MCF 10A (cell line): ENCODE measurements at places on chromosomes 6 and 20.
A peak's percentile ranks its signal among the peaks of the same experiment; 100 is the strongest.

DNA sequence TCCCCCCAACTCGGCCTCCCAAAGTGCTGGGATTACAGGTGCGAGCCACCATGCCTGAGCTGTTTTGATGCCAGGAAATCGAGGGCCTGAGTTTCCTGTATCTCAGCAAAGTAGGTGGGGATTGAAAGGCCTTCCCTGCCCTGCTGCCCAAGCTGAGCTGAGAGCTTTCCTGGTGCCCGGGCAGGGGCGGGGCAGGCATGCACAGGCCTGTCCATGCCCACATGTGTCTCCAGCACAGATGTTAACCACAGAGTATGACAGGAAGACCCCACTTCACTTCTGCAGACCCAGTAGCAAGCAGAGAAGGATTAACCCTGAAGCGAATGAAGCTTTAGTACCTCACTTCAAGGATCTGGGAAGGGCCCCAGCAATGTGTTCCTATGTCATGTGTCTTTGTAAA is 66.0 kb downstream of the GPR6 start:
- H3K27me3 ChIP-seq = no peaks in the 10 kb centered on the region
- H3K36me3 ChIP-seq = peaks cover 8% of the 10 kb centered on the region
- H3K27ac ChIP-seq = peak overlapping the region; percentile 16
- H3K4me3 ChIP-seq = no peak overlapping the region
- peaks cover 14% of the 10 kb centered on the region for H3K4me1 ChIP-seq

DNA sequence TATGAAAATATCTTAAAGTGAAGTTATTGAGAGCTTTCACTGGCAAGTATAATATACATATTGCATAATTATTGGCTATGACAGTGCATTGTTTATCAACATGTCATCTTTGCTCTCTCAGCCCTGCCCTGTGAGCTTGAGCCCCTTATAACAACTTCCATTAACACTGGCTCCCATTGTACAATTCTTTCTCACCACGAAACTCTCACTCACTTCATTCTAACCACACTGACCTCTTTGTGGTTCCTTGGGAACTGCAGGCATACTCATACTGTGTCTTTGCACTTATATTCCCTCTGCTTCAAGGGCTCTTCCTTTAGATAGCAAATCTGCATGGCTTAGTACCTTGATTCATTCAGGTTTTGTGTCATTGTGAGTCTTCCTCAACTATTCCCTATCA is 411.8 kb downstream of the CDKAL1 start:
- peaks cover 5% of the 10 kb centered on the region for H3K4me1 ChIP-seq
- no peak overlapping the region for H3K27ac ChIP-seq
- no peaks in the 10 kb centered on the region for H3K27me3 ChIP-seq
- no peak overlapping the region for H3K4me3 ChIP-seq

DNA sequence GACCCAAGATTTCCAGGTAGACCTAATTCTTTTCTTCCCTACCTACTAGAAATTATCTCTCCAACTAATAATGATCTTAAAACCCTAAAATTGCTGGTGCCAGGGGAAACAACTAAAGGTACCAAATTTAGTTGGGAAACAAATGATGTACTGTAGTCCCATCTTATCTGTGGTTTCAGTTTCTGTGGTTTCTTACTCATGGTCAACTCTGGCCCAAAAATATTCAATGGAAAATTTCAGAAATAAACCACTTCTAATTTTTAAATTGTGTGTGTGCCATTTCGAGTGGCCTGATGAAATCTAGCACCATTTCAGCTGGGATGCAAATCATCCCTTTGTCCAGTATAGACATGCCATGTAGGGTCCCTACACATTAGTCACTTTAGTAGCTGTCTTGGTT is 475.2 kb upstream of the EPHA7 start:
- H3K4me3 ChIP-seq = no peak overlapping the region
- DNase-seq = no peak
- H3K27me3 ChIP-seq = peaks cover 11% of the 10 kb centered on the region
- H3K27ac ChIP-seq = no peak overlapping the region

DNA sequence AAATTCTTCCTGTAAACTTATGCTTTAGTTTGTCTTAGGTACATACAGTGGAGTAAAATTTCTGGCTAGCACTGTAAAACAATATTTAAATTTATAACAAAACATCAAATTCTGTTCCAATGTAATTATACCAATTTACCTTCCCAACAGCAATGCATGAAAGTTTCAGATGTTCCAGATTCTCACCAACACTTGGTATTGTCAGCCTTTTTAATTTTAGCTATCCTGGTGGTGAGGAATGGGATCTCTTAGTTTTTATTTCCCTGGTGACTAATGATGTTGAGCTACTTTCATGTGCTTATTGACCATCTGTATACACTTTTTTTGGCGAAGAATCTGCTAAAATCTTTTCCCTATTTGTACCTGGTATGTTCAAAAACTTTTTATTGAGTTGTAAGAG is 76.1 kb upstream of the PHACTR1 start:
- no peak overlapping the region for H3K27ac ChIP-seq
- no peaks in the 10 kb centered on the region for H3K36me3 ChIP-seq
- H3K4me3 ChIP-seq = no peak overlapping the region
- peaks cover 6% of the 10 kb centered on the region for H3K4me1 ChIP-seq

DNA sequence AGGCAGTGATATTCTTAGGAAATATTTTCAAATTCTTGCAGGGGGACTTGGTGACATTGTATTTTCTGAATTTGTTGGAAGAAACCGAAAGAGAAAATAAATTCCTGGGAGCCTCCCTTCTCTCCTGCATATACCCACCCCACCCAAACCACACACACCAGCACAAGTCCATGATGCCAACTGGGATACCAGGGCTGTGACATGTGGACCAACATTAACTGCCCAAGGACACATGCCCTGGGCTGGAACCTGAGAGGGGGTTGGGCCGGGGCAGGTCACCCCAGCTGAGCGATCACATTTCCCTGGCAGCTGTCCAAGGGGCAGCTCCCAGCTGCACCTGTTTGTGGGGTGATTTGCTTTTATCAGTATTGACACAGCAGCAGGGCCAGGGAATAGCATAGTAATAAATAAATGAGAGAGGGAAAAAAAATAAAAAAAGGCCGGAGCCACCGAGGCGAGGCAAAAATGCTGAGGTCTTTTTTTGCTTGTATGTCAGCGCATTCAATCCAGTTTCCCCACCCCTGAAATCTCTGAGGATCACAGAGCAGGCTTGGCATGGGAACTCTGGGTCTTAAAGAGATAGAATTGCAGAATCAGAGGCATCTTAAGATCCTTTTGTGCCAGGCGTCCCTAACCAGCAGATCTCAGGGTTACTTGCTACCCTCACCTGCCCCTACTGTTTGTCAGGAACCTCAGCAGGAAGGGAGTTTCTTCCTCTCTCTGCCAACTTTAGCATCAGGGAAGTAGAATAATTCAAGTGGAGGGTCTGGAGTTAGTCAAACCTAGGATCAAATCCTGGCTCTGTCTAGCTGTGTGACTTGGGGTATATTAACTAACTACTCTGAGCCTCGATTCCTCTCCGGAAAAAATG is 66.5 kb upstream of the PIM1 start:
- H3K27ac ChIP-seq = peak overlapping the region; percentile 93
- peak; percentile 47 for DNase-seq
- no peaks in the 10 kb centered on the region for H3K36me3 ChIP-seq
- H3K4me1 ChIP-seq = peaks cover 13% of the 10 kb centered on the region
- H3K27me3 ChIP-seq = no peaks in the 10 kb centered on the region

DNA sequence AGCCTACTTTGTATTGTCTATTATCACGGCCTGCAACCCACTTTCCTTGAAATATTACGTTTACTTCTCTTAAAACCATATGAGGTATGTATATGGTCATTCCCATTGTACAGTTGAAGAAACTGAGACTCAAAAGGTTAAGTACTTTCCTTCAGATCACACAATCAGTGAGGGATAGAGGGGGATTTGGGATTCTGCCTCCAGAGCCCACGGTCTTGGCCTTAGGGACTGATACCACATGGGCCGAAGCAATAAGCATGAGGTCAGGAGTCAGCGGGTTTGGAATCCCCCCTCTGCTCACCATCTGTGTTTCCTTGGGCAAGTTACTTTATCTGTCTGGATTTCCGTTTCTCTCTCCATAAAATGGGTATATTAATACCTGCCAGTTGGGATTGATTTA is 19.4 kb upstream of the EPB41L1 start:
- no peak for DNase-seq
- H3K27me3 ChIP-seq = no peaks in the 10 kb centered on the region
- no peaks in the 10 kb centered on the region for H3K36me3 ChIP-seq
- peaks cover 4% of the 10 kb centered on the region for H3K4me1 ChIP-seq
- no peak overlapping the region for H3K4me3 ChIP-seq

- H3K27me3 ChIP-seq = no peaks in the 10 kb centered on the region
- no peak overlapping the region for H3K27ac ChIP-seq
- no peak overlapping the region for H3K4me3 ChIP-seq
- no peaks in the 10 kb centered on the region for H3K36me3 ChIP-seq
- no peaks in the 10 kb centered on the region for H3K4me1 ChIP-seq
Measured at GRCh38 chr6:113057567-113058053, 710.5 kb downstream of the RFPL4B start.
